Uterine smooth muscle cell (primary cell): ENCODE measurements at places on chromosomes 3 and 15. TPM values are rescaled to one million over a fixed set of nuclear protein-coding genes. Genes with fewer than 3 reads are reported as not detected.

Gene RPL15
- 2,608 and 2,649 TPM in 2 replicates for total RNA-seq

Gene BOC
- 16.6 and 21.1 TPM in 2 replicates for total RNA-seq

Gene CMTM8
- 0.12 and 0.22 TPM in 2 replicates for total RNA-seq

Gene PPP4R2
- 68.6 and 75.5 TPM in 2 replicates for total RNA-seq

Gene NMD3
- total RNA-seq = 96.3 and 109 TPM in 2 replicates

Gene TF
- total RNA-seq = under 0.01 TPM in 2 replicates

Gene PTH1R
- total RNA-seq = 1.00 and 1.1 TPM in 2 replicates

Gene SAMD7
- total RNA-seq = not detected in 2 replicates

Gene EPHA3
- total RNA-seq = 1.9 and 2.2 TPM in 2 replicates

Gene FAM131A
- total RNA-seq = 29.7 and 42.6 TPM in 2 replicates

Gene CPNE4
- total RNA-seq = not detected in 2 replicates

Gene CD200R1
- total RNA-seq = not detected in 2 replicates

Gene SLC51A
- total RNA-seq = 0.25 TPM in 1 of 2 replicates, not detected in the other

Gene CNTN3
- 4.2 and 5.0 TPM in 2 replicates for total RNA-seq

Gene MNS1
- total RNA-seq = 1.5 and 3.9 TPM in 2 replicates

Gene AP4E1
- total RNA-seq = 18.0 and 19.4 TPM in 2 replicates

Gene PPP1R14D
- not detected in 2 replicates for total RNA-seq

Gene NUP210
- total RNA-seq = 0.77 and 1.9 TPM in 2 replicates

Gene GRAMD1C
- total RNA-seq = 5.9 and 7.6 TPM in 2 replicates

Gene CLDN18
- total RNA-seq = 0.12 TPM in 1 of 2 replicates, not detected in the other

Gene PXYLP1
- 5.0 and 5.1 TPM in 2 replicates for total RNA-seq

Gene GOLGA8S
- total RNA-seq = under 0.01 and 0.12 TPM in 2 replicates

Gene PLCH1
- total RNA-seq = 0.11 and 0.12 TPM in 2 replicates

Gene TYRO3
- total RNA-seq = 11.0 and 14.4 TPM in 2 replicates

Gene ST3GAL6
- 4.1 and 12.9 TPM in 2 replicates for total RNA-seq

Gene UPK1B
- not detected in 2 replicates for total RNA-seq

Gene CHRNA7
- 0.37 and 1.2 TPM in 2 replicates for total RNA-seq

Gene PCOLCE2
- 16.6 and 25.4 TPM in 2 replicates for total RNA-seq

Gene AADACL2
- not detected in 2 replicates for total RNA-seq

Gene P2RY13
- not detected in 2 replicates for total RNA-seq

Gene GPR149
- not detected in 2 replicates for total RNA-seq

Gene THRB
- total RNA-seq = 0.77 and 1.6 TPM in 2 replicates

Gene OR5K4
- total RNA-seq = not detected in 2 replicates
